A172 (cell line): ENCODE measurements at places on chromosomes 12 and 14.
A peak's percentile ranks its signal among the peaks of the same experiment; 100 is the strongest.

- DNase-seq, result no peak
Observed at GRCh38 chr12:20011200-20011599, 357.1 kb upstream of the PDE3A start.

DNA sequence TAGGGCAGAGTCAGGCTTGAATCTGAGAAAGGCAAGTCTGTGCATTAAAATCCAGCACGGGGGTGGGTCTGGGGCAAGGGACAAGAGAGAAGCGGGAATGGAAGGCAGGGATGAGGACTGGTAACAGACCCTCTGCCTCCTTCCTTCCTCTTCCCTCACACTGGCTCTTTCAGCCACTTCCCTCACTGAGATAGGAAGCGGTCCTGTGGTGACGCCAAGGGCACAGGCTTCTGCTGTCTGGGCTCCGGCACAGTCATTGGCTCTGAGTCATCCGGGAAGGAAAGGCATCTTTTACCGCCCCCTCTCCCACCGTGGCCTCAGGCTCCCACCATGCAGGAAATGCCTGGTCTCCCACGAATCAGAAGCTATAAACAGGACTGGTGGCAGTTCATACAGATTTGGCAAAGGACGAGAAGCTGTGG lies 70.2 kb downstream of the ETV6 start:
- peak; percentile 85 for DNase-seq

- DNase-seq, result no peak
Observed at GRCh38 chr12:19177754-19178153, 48.2 kb downstream of the PLEKHA5 start.

DNA sequence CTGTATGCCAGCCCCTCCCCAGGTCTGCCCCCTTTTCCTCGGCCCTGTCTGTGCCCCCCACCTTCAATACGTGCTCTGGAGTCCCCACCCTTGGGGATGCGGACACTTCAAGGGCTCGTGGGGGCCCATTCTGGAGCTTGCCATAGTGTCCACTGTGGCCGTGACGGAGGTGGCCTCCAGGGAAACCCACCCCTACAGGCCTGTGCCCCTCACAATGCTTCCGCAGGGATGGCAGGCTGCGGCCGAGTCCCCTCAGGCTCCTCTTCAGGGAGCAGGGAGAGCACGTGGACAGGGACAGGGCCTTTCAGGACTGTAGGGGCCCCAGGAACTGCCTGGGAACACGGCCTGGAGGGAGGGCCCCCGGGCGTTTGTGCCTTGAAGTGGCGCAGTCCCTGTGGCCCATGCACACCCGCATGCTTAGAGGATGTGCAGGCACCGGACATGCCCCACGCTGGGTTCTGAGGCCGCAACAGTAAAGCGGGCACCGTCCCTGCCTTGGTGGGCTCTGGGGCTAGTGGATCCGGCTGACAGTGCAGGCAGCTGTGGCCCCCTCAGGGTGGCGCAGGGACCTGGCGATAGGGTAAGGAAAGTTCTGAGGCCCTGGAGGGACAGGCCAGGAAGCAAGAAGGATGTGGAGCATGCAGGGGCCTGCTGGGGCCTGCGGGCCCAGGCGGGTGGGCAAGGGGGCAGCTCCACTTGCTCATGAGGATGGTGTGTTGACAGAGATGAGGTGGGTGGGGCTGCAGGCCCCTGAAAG lies 209.0 kb upstream of the RTL1 start:
- DNase-seq, result no peak

DNA sequence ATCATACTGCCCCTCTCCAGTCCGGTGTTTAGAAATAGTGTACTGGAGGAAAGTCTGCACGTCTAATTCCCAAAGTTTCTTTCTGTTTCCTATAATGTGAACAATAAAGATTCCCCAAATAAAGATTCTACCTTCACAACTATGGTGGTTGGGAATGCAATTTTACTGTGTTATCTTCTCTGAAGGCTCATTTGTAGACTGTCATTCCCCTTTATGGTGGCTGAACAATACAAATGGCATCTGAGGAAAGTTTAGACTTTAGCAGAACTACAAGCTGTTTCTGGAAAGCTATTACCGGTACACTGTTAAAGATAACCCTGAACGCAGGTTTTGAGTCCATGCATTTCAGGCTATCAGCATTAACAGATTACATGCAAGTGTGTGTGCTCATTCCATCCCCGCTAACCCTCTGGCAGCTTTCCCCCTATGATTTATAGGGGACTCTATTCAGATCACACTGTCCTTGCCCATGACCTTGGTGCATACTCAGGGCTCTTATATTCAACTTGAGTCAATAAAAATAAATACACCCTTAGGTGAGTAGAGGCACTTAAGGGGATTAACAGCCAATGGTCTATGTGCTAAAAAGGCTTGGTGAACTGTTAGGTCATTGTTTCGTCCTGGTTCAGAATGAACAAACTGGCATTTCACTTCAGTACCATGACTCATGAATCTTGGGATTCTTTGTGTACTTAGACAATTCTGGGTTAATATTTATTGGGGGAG lies 60.7 kb upstream of the PYGL start:
- DNase-seq, result peak; percentile 54

GRCh38 chr14:96597680-96598079 lies 95.5 kb downstream of the PAPOLA start:
- no peak for DNase-seq

DNA sequence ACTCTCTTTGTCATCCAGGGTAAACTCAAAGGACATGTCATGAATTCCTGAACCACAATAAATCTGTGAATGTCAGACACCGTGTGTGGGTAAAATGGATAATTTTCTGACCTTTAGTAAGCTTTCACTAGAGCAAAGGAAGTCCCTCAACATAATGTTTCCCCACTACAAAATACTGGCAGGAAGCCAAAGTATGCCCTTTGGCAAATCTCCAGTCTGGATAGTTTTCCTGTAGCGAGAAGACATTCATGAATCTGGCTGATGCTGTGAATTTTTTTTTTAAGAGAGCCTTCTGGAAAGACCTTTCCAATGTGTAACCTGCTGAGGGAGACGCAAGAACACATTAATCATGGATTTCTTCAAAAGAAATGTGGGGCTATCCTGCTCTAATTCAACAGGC lies 389.6 kb upstream of the DDHD1 start:
- DNase-seq, result peak; percentile 37

GRCh38 chr12:57813971-57814772 lies 4.4 kb downstream of the AVIL start:
- DNase-seq, result no peak

DNA sequence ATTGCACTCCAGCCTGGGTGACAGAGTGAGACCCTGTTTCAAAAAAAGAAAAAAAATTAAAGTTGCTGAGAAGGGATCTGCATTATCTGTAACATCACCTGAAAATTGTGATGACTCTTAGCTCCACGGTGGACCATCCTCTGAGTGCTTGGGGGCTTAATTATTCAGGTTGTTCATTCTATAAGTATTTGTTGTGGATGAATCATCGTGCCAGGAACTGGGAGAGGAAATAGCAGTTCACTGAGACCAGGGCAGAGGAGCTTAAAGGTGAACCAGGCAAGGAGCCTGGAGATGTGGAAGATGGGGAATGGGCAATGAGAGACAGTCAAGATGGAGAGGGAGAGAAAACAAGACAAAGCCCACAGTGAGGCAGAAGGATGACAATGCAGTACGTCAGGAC lies 25.5 kb upstream of the GSC start:
- no peak for DNase-seq

GRCh38 chr12:112908548-112908947 lies 1.8 kb downstream of the OAS1 start:
- no peak for DNase-seq

GRCh38 chr12:75812271-75813018 lies 219.1 kb downstream of the PHLDA1 start:
- DNase-seq, result no peak

GRCh38 chr14:78358591-78358990 lies 188.4 kb downstream of the NRXN3 start:
- DNase-seq, result no peak

GRCh38 chr12:12427568-12427967 lies 70.7 kb downstream of the BORCS5 start:
- DNase-seq, result no peak

GRCh38 chr12:49535921-49536525 lies 2.8 kb upstream of the KCNH3 start:
- no peak for DNase-seq

- no peak for DNase-seq
Observed at GRCh38 chr12:12178559-12178958, 88.3 kb downstream of the LRP6 start.

- peak; percentile 41 for DNase-seq
Observed at GRCh38 chr12:2682296-2683251, 112.2 kb upstream of the FKBP4 start.

GRCh38 chr12:40569626-40570179 lies 122.5 kb upstream of the CNTN1 start:
- DNase-seq, result peak; percentile 3

- DNase-seq, result no peak
Observed at GRCh38 chr14:80544366-80544765, 333.1 kb upstream of the DIO2 start.

GRCh38 chr14:23321572-23322547 lies 603 bp downstream of the PABPN1 start:
- peak; percentile 6 for DNase-seq

DNA sequence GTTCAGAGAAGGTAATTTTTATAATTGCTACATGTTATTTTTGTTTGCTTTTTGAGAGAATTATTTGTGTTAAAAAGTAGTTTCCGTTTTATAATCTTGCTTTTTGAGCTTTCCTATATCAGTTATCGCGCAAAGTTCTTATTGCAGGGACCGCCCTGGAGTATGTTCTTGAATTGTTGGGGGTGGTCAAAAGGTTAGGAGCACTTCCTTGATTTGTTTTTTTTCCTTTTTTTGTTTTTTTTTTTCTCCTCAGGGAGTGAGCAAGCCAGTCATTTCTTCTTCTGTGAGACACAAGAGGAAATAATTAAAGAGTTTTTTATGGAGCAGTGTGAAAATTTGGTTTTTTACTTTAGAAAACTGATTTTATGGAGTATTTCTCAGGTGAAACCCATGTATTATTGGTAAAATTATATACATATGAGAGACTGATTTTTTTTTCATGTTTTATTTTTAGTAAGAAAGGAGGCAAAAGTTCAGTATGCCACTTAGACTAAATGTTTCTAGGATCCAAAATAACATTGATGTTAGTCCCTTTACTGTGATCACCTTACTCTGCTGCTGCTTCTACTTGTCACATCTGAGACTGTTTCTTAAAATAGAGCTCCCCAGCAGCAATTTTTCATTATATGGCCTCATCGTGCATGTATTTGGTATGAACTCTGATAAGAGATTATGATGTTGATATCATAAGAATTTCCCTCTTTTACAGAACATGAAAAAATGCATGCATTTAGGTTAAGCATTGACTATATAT lies 26.6 kb downstream of the PLEKHA5 start:
- DNase-seq, result no peak

- peak; percentile 37 for DNase-seq
Observed at GRCh38 chr12:51270067-51270950, at the start of gene SMAGP. SMAGP (minus strand) TSS chr12:51270415; CDS start chr12:51269278, 1,137 bp downstream.

GRCh38 chr12:7709969-7710675 lies 1.1 kb upstream of the DPPA3 start:
- no peak for DNase-seq

DNA sequence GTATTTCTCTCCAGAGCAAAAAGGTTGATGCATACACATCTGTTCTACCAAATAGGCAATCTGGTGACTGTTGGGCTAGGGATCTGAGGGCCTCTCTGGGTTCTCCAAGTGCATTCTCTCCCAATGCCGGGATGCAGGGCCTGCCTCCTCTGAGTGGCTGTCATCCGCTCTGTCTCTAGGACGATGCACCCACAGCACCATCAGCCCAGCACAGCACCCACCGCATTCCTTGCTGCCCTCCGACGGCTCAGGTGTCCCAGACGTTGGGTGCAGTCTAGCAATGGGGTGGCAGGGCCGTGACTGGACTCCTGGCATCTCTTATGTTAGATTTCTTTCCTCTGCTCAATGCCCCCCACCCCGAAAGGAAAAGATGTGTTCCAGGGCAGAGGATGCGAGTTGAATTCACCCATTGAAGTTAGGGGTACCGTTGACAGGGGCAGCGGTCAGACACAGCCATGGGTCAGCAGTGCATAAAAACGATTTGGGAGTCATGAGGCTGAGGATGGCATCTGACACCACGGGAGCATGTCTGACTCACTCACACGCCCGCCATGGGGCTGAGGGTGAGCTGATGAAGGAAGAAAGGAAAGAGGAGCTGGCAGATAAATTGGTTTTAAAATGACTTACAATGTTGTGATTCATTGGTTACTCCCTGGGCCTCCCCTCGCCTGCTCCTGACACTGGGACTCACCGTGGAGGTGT lies 93.2 kb upstream of the C14orf180 start:
- DNase-seq, result peak; percentile 4
